Activated T-helper 9 cell treated with anti-CD3 and anti-CD28 coated beads, Interleukin-2, amount 50 U/mL, for 16 hours (primary cell): ENCODE measurements at places on chromosomes 13 and 19.

DNA sequence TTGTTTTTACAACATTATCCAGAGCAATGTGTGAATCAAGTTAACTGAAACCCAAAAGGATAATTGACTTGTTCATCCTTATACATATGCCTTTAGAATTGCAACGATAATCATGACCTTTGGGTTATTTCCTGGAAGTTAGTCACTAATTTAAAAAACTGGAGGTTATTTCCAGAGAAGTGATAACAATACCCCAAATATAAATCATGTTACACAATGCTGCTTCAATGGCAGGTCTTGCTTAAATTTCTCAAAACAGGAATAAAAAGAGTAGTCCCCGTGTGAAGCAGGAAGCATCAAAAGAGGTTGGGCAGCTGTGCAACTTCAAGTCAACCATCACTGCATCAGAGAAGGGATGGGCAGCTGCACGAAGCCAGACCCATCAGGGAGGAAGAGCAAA, 134.4 kb downstream of the EFNB2 start:
- DNase-seq: no peak

DNA sequence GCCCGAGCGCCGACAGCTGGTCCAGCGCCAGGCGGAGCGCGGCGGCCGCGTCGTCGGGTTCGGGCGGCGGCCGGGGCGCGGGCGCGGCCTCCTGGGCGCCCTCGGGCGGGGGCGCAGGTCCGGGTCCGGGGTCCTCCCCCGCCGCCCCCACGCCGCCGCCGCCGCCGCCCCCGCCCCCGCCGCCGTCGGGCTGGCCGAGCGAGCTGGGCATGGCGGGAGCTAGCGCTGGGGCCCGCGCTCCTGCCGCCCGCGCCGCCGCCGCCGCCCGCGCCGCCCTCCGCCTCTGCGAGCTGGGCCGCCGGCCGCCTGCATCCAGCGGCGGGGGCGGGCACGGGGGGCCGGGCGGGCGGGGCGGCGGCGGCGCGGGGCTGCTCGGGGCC, 287 bp downstream of the MEX3D start:
- no peak for DNase-seq

DNA sequence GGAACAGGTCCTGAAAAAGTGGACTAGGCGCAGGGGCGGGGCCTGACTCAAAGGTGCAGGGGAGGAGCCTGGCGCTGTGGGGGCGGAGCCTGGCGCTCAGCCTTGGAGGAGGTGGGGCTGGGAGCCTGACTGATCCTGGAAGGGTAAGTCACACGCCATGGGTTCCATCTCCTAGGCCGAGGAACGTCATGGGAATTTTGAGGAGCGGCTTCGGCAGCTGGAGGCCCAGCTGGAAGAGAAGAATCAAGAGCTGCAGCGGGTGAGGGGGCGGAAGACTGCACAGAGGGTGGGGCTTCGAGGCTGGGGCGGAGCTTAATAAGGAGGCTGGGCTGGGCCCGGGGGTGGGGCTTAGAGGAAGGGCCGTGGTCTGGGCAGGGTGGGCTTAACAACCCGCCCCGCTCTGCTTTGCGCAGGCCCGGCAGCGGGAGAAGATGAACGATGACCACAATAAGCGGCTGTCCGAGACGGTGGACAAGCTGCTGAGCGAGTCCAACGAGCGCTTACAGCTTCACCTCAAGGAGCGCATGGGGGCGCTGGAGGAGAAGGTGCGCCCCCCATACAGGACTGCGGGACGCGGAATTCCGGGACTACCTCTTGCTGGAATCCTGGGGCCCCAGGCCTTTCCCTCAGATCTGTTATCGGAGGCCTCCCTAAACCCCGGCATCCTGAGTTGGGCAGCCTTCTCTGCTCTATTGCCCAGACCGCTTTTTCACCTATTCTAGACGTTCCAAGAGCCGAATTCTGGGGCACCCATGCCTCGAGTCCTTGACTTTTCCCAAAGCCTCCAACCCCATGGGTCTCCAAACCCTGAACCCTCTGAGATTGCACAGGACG, 14.5 kb downstream of the PPFIA3 start:
- peak; percentile 21 for DNase-seq

DNA sequence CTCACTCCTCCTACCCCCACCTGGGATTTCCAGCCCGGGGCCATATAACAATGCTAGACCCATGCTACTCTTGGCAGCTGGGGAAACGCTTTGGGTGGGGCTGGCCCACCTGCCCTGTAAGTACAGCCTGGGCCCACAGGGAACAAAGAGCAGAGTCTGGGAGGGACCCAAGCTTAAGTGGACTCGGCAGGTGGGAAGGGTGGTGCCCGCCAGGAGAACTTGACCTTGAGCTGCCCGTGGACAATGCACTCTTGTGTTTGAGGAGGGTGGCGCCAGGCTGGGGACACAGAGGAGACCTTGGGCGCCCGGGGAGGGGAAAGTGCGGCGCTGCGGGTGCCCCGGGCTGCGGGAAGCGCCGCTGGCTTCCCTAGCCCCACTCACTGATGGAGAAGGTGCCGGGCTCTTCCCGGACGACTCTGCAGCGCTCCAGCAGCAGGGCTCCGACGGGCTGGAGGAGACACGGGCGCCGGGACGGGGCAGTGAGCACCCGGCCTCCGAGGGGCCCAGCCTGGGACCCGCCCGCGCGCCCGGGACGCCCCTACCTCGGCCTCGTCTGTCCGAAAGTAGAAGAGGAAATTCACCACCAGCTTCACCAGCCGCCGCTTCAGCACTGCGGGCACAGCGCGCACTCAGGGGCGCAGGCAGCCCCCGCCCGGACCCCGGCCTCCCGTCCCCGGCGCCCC, 607 bp downstream of the PLEKHJ1 start:
- no peak for DNase-seq

DNA sequence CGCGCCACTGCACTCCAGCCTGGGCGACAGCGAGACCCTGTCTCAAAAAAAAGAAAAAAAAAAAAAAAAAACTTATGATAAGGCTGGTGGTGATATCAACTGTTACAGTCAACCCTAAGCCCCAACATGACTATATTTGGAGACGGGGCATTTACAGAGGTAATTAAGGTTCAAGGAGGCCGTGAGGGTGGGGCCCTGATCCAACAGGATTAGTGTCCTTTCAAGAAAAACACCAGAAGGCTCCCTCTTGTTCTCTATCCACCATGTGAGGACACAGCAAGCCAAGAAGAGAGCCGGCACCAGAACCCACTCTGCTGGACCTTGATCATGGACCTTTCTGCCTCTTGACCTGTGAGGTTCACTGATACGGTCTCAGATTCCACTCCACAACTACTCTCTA, 14.1 kb downstream of the MIER2 start:
- no peak for DNase-seq

DNA sequence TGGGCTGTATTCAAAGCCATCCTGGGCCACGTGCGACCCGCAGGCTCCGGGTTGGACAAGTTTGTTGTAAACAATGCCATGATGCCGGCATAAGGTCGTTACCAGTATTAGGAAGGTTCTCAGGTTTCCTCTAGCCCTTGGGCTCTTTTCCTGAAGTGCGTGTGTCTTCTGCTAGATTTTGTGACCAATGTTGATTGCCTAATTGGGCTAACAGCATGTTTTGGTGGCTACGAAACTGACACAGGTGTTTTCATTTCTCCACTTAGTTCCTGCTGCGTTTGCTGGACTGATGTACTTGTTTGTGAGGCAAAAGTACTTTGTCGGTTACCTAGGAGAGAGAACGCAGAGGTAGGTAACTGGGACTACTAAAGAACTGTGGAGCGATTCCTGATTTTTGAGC, 20.3 kb downstream of the ALOX5AP start:
- DNase-seq: no peak

GRCh38 chr19:6663236-6664201, 6.4 kb downstream of the TNFSF14 start:
- no peak for DNase-seq
